IPS-NIHi11 (cell line): ENCODE measurements at places on chromosomes 4 and X.

DNA sequence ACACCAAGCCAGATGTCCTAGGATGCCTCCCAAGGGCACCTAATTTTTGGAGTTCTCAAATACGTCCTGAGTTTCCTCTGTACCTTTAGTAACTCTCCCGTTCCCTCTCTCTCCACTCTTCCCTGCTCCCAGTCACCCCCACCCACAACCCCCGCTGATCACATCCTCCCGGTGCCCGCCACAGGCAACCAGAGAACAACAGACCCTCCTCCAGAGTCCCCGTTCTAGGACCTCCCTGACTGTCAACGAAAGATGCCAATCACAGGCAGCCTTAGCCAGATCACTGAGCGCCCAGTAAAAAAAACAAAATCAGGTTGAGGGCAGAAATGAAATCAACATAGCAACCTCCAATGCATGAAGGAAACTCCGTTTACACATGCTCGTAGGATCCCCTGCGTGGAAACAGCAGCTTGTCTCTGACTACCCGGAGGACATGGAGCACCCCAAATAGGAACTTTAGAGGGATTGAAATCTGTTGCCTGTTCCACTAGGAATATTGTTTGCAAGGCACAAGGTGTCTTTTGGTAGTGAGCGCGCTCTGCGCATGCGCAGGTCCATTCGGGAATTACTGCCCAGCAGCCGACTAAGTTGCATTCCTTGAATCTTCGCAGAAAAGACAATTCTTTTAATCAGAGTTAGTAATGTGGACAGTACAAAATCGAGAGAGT, at the start of gene GABRB1:
Gene GABRB1, plus strand, starts transcription at position 557 of the 668 bp plus-strand sequence.
- DNase-seq, result peak; percentile 28

DNA sequence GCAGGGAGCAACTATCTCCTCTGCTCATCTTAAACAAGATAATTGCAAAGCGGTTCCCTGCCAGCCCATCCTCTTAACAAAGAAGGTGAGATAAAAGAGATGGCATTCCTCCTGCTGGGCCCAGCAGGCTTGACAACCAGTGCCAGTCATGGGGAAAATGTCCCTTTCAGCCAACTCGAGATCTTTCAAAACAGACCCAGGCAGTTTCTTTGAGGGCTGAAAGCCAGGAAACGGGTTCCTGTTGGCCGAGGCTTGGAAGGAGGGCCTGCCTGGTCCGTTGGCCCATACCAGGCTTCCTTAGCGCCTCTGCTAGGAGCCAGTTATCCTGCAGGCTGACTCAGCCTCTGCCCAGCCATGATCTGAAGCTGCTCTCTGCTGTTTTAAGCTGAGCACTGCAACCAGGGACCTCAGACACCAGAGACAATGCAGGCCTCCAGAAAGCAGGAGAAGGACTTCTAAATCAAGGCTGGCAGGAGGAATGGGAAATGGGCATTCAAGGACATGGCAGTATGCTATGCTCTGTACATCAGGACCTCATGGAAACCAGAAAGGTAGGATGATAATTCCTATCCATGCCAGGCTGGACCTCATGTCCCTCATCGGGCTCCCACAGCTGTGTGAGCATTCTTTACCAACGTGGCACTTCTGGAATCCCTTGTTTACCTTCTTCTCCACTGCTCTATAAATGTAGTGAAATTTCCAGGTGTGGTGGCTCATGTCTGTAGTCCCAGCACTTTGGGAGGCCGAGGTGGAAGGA, 42.4 kb upstream of the SLC2A9 start:
- DNase-seq, result peak; percentile 48

DNA sequence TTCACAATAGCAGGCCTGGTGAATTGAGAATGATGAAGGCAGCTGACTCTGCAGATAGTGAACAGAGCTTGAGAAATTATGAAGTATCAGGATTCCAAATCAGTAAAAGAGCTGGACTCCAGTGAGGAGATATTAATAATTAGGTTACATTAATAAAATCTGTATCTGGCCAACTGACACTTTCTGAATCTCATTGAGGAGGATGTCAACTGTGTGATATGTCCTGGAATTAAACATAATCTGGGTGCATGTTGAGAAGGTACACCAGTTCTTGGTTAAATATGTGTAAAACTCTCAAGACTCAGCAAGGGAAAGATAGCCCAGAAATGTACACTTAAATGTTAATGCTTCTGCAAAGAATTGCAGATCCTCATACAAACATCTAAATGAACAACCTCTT, 177.8 kb upstream of the SFRP2 start:
- no peak for DNase-seq

GRCh38 chr4:117327491-117327890, 242.1 kb upstream of the TRAM1L1 start:
- no peak for DNase-seq

DNA sequence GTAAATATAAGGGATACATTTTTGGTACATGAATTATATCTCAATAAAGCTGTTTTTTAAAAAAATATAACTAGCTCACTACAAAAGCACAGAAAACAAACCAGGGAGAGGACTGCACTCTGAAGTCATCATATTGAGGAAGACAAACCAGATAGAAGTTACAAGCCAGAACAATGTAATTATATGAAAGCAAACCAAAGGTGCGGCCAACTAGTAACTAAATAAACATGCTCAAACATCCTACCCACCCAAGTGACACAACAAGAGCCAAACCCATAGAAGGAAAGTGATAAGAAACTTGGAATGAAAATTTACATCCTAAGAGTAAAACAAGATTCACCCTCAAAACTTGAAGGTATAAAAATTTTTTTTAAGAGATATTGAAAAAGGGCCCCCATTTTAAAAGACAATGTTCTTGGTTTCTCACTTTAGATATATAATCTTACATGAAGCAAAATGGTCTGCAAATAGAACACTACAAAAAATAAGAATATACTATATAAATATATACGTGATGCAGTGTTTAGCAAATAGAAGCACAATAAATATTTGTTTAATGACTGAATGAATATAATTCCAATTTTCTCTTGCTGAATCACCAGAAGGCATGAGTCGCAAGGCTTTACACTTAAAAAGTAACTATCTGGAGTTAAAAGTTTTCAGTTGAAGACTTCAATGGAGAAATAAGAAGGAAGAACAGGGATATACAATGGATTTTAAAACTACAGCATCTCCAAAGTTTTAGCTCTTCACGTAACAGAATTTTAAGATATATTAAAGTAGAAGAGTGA, 4.0 kb upstream of the SH3D19 start:
- DNase-seq, result no peak

- peak; percentile 64 for DNase-seq
These were observed 75.0 kb downstream of the PTTG2 start for GRCh38 chr4:38034986-38035882.

GRCh38 chr4:181559637-181560036, 683.6 kb upstream of the TENM3 start:
- DNase-seq, result no peak

- DNase-seq, result no peak
These were observed 25.2 kb downstream of the TIGD2 start for GRCh38 chr4:89136525-89136924.

DNA sequence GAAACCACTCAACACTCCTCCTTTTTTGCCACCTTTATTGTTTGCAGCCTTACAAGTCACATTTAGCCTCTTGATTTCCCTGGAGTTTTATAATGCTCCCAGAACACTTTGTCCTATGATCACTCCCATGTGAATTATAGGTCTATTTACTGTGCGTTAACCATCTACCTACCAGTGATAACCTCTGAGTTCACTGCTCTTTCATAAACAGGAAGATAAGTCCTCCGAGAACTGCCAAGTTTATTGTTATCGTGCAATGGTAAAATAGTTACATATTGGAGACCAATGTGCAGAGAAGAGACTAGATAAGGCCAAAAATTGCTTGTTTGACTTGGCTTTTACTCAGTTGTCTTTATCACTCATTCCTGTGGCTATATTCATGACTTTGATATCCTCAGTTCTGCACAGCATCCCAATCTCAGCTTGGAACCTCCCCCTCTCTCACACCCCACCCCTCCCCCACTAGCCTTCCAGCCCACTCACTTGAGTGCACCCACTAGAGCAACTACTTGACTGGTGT, 12.9 kb upstream of the NUDT9 start:
- DNase-seq, result no peak

GRCh38 chrX:45722471-45722870, 521.8 kb upstream of the DIPK2B start:
- DNase-seq, result no peak

GRCh38 chr4:89820010-89820409, 17.0 kb downstream of the SNCA start:
- DNase-seq, result no peak

- DNase-seq, result no peak
These were observed 117.4 kb downstream of the TMA16 start for GRCh38 chr4:163611784-163612445.

DNA sequence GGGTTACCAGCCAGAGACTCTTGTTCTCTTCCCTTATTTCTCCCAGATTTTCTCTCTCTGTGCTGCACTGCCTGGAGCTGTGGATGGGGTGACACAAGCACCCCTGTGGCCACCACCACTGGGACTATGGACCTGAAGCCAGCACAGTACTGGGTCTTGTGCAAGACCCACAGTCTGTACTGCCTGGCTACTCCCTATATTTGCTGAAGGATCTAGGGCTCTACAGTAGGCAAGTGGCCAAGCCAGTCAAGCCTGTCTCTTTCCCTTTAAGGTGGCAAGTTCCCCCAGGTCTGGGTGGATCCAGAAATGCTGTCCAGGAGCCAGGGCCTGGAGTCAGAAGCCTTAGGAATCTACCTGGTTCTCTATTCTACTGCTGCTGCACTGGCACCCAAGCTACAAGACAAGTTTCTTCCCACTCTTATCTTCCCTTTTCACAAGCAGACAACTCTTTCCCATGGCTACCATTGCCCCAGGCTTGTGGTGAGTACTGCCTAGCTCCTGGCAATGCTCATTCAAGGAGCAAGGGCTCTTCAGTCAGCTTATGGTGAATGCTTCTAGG, 28.4 kb upstream of the CT47A1 start:
- DNase-seq, result no peak

DNA sequence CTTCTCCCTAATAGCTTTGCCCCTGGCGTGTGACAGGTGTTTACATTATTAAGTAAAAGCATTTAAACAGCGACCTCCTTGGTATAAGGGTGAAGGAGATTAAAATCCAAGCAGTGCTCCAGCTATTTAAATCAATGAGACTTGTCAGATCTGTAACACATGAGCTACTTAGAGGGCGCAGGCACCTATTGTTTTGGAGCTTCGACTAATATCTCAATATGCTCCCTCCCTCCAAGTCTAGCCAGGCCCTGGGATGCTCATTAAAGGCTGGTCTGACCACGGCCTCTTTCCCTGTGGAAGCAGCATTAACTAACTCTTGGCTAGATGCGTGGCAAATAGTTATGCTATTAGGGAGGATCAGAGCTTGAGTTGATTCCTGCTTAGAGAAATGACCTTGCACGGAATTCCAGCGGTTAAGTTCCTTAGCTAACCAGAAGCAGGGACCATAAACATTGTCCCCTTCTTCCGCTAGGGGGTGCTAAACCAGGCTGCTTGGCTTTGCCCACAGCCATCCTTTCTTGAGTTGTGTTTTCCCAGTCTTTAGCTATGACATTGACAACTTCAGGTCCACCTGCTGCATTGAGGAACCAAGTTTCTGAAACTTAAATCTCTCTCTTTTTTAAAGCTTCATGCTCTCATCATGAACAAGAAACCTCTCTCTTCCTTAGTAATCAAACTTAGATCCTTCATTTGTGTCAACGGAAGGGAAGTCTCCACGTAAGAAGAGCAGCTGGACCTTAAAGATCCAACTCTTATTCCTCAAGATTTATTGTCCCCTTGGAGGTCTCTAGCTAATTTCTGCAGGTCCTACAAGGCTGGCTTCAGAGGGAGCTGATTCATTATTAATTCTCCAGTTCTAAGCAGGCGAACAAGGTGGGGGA, 80.7 kb upstream of the IGFBP7 start:
- peak; percentile 68 for DNase-seq

DNA sequence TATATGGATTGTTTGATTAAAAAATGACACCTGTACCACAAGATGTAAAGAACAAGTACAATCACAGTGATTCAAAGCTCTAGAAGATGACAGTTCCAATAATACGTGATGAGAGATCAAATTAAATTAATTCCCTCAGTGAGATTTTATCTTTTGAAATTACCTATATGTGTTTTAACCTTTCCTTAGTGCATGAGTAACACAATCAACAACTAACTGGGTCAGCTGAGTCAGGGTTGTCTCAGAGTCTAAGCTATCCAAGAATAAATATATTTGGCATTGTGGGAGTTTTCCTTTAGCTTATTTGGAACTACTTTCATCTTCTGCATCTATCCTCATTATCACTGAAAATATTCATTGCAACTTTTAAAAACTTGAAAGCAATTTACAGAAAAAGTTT, 162.8 kb downstream of the WDFY3 start:
- DNase-seq, result no peak

- peak; percentile 17 for DNase-seq
These were observed 1411.1 kb upstream of the TENM3 start for GRCh38 chr4:180832073-180832472.

DNA sequence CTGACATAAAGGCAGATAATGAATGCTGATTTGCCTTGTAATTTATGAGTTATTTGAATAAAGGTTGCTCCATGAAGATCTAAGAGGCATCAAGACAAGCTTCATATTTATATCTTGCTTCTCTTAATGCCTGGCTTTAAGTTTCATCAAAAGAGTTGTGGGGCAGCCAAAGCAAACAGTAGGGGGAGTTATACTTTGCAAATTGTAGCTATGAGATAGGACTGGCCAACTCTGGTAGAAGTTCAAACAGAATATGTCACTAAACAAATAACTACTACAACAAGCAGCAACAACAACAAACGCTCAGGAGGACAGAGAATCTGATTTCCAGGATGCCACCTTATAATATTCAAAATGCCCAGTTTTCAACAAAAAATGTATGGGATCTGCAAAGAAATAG, 69.1 kb upstream of the PLAC1 start:
- no peak for DNase-seq

DNA sequence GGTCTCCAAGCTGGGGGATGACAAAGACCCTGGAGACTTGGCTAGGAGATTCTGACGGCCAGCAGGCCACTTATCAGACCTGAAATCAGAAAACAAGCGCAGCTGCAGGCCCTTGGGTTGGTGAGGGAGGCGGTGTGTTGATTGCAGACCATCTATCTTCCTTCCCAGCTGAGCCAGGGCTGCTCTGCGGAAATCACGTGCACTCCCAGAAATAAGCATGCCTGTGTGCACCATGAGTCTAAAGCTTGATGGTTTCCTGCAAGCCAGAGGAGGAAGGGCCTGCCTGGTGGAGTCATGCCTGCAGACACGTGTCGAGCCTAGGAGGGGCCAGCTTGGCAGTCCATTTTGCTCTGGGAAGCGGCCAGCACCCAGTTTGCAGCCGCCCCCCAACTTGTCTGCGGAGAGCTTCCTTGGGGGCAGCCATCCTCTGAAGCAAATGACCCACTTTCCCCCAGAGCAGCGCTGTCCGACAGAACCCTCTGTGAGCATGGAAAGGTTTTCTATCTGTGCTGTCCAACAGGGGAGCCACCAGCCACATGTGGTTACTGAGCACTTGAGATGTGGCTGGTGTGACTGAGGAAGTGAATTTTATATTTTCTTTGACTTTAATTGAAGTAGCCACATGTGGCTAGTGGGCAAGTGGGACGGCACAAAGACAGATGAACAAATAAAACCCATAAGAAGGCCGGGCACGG, 175.7 kb upstream of the BCOR start:
- no peak for DNase-seq

- DNase-seq, result no peak
These were observed 96.9 kb upstream of the ZNF518B start for GRCh38 chr4:10554121-10554520.

- DNase-seq, result peak; percentile 53
These were observed 48.3 kb upstream of the MAN2B2 start for GRCh38 chr4:6526671-6527091.

- no peak for DNase-seq
These were observed 55.0 kb downstream of the ANXA3 start for GRCh38 chr4:78606530-78607095.
